ENCODE measurements at places on chromosomes 2 and 18.

DNA sequence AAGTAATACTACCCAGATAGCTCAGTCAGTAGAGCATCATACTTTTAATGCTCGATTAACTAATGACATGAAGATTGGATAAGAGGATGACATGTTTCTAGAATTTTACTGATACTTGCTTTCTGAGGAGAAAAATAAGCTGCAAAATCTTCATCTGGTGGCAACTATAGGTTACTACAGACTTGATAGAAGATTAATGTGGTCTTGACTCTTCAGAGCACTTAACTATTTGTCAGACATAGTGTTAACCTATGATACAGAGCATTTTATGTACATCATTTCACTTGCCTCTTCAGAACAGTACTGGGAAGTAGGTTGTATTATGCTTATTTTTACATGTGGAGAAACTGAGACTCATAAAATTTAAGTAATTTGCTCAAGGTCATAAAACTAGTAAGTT, 83.9 kb downstream of the UBR3 start:
- no peak for DNase-seq

GRCh38 chr2:172833898-172834297, 98.3 kb downstream of the RAPGEF4 start:
- no peak for DNase-seq

DNA sequence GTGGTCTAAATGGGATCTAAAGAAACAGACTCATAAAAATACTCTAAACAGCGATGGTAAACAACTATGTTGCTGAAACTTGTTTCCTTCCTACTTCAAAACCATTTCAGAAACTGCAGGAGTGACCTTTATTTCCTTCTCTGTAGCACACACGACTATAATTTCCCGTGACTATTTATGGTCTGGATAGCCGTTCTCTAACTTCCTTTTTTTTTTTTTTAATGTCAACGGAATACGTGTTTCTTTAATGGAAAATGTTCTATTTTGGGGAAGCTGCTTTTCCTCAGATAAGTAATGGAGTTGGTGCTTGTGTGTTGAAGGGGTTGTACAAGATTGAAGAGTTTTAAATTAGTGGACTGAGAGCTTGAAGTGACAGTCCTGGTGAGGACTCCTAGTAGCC, 224.1 kb downstream of the PHLPP1 start:
- no peak for DNase-seq

DNA sequence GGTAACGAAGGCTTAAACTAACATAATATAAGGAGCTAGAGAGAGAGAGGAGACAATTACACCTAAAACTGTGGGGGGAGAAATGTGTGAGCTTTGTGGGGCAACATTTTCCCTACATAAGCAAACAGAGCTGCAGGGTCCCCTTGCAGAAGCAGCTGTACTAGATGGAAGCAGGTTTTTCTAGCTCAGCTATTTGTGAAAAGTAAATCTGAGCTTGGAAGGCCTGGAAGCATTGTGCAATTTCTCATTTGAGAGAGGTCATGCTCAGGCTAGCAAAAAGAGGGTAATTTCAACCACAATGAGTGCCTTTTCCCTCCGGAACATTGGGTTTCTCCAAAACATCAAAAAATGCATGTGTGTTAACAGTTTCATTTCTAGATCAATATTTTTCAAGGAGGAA, 130.0 kb downstream of the ARL4C start:
- DNase-seq = no peak

DNA sequence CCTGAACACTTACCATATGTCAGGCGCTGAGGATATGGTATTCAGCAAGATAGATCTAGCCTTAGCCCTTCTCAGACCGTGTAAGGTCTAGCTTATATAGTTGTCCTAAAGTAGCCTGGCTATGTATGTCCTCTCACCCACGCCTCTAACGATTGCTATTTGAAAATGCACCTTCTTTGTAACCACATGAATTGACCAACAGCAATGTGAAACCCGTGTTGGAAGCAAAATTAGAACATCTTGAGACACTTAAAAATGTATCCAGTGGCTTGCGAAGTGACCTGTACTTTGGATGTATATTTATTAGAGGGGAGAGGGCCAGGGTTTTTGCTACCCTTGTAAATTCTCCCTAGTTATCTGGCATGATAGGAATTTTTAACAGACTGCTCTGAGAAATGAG, 860.0 kb upstream of the ZEB2 start:
- no peak for DNase-seq

- DNase-seq = no peak
Observed at GRCh38 chr18:2907550-2908135, 60.8 kb downstream of the EMILIN2 start.

- DNase-seq = no peak
Observed at GRCh38 chr2:70807102-70807827, 13.1 kb downstream of the CLEC4F start.
